ENCODE measurements at places on chromosomes 4 and X.

- no peak for DNase-seq
These were observed 384.4 kb downstream of the PCDH7 start for GRCh38 chr4:31104577-31104976.

- DNase-seq: no peak
These were observed 128.9 kb upstream of the TRPC5 start for GRCh38 chrX:112211459-112211858.

DNA sequence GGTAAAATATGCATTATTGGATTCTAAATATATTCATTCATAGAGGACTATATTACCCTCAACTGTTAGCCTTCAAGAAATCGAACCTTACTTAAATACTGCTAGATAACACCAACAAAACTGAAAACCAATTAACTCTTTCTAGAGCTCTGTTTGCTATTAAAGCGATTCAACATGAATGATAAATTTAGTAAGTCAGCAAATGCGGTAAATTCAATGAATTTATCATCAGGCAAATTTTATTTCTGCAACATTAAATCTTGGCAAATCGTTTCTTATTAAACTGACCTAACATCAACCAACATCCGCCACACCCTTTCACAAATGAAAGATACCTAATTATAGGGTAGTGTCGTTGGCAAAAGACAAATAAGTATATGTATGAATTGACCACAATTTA lies 26.4 kb upstream of the HELT start:
- no peak for DNase-seq

DNA sequence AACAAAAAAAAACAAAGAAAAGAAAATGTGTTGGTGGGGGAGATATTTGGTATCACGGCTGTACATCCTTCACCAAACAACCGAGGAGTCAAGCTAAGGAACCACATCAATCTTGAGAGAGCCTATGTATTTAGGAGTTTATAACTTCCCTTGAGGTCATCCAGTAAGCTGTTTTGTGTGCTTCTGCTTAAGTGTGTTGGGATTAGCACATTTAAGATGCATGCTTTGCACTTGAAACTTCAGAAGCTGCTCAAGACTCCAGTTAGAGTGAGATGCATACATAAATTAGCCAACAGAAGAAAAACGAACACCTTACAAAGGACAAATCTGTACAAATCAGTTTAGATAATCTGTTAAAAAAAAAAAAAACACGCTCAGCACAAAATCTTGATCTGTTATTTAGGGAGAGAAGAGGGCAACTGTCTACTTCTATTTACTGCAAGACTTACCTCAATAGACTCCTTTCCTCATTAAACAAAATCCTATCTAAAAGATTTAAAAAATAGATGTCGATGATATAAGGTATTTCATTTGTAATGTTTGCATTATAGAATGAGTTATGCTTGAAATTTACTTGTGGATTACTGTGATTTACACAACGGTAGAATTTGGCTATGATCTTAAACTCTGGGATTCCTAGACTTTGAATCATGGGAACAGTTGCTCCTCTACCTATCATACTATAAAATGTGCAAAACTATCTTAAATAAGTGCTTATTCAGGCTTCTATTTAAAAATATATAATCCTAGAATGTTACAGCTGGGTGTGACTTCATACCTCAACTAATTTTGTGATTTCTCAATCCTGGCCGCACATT lies 53.8 kb upstream of the NAP1L5 start:
- DNase-seq: no peak

- peak; percentile 87 for DNase-seq
These were observed 53.1 kb upstream of the HGFAC start for GRCh38 chr4:3388471-3389232.

DNA sequence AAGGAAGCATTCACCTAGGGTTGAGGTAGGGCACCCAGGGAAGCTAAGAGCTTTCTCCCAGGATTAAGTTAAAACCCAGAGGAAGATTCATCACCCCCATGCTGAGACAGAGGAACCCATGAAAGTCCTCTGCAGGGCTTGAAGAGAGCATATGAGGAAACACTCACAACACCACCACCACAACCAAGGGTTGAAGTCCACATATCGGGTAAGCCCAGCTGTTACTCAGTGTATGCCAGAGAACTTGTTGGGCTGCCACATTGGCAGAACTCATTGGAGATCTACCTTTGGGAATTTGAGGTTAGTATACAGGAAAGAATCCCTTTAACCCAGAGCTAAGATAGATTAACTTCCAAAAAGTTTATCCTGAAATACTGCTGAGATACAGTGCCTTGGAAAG lies 75.1 kb downstream of the INTS6L start:
- no peak for DNase-seq

DNA sequence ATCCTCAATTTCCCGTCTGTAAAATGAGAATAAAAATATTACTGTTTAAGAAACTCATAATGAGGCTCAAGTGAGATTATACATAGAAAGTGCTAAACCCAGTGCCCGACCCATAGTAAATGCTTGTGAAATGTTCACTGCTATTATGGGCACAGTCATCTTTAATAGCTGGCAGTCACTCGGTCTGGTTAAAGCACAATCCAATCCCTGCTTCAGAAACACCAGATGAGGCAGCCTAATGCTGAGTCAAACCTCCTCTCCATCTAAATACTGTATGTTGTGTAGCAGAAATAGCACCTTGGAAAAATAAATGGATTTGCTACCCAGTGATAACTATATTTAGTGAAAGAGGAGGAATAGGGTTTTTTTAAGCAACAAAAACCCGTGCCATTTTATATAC lies 14.5 kb downstream of the EVC2 start:
- DNase-seq: no peak

DNA sequence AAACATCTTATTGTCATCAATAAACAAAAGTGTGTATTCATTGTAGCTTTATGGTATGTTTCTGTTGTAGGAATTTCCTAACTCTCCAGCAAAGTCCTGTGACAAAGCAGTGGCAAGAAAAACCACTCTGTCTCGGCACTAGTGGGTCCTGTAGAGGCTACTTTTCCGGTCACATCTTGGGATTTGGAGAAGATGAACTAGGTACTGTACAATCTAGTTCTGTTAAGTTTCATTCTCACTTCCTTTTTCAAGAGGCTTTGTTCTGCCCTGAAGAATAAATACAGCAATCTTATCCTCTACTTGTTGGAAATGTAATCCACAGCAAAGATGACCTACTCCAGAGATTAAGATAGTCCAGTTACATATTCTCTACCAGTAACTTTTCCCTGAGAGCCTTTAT lies 69.3 kb downstream of the HHIP start:
- no peak for DNase-seq

DNA sequence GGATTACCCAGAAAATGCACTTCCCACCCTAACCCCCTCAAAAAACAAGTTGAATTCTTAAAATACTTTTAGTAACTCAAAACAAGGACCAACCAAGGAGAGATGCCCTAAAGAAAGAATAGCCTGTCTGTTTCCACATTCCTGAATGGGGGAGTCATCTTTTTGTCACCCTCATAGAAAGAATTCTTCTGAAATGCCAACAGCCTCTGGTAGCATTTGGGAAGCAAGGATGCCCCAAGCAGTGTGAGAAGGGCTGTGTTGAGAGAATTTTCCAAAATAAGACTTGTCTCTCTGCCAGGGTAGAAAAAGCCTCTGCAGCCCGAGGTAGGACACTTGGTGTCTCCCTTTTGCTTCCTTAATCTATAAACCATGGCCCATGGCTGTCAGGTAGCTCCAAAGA lies 173.1 kb upstream of the VCX3A start:
- DNase-seq: no peak

DNA sequence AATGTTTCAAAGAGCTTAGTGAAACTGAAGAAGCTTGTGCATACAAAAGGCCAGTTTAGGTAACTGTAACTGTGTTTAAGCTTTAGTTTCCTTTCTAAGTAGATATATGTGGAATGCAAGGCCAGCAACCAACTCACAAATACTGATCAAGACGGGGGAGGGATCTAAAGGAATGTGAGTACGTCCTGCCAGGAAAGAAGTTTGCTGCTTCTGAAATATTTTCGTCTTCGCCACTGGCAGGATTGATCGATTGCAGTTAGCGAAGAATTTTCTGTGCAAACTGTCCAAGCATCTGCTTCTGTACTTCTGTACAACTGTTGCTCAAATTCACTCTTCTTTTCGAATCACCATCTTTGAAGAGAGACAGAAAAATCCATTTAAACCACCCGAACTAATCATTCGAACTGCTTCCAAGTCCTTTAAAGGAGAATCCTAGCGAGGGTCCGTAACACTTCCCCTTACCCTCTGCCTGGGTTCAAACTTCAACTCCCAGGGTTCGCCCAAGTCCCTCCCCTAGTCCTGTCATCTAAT lies 373 bp upstream of the INTS6L start:
- DNase-seq: no peak

GRCh38 chrX:108022491-108023089 lies 22.3 kb upstream of the VSIG1 start:
- DNase-seq: no peak

GRCh38 chrX:37712458-37712857 lies 26.9 kb downstream of the XK start:
- no peak for DNase-seq

- DNase-seq: no peak
These were observed 172.4 kb upstream of the SCML1 start for GRCh38 chrX:17564689-17565409.

- no peak for DNase-seq
These were observed 28.0 kb downstream of the TBC1D19 start for GRCh38 chr4:26611885-26612284.

- no peak for DNase-seq
These were observed 393.8 kb upstream of the CNKSR2 start for GRCh38 chrX:20980426-20980825.

DNA sequence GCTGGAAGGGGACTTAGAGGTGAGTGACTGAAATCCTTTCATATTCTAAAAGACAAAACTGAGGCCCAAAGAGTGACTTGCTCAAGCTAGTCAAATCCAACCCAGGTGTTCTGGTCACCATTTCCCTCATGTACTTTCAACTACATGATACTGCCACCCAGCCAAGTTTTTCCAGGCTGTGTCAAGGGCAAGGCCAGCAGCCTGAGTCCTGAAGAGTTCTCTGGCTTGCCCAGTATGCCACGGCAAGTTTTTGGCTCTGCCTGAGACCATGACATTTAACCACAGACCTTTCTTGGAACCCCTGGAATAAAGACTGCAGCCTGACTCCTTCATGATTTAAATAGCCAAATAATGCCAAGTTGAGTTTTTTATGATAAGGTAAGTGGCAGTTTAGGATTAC lies 10.7 kb upstream of the TMEM164 start:
- DNase-seq: no peak

DNA sequence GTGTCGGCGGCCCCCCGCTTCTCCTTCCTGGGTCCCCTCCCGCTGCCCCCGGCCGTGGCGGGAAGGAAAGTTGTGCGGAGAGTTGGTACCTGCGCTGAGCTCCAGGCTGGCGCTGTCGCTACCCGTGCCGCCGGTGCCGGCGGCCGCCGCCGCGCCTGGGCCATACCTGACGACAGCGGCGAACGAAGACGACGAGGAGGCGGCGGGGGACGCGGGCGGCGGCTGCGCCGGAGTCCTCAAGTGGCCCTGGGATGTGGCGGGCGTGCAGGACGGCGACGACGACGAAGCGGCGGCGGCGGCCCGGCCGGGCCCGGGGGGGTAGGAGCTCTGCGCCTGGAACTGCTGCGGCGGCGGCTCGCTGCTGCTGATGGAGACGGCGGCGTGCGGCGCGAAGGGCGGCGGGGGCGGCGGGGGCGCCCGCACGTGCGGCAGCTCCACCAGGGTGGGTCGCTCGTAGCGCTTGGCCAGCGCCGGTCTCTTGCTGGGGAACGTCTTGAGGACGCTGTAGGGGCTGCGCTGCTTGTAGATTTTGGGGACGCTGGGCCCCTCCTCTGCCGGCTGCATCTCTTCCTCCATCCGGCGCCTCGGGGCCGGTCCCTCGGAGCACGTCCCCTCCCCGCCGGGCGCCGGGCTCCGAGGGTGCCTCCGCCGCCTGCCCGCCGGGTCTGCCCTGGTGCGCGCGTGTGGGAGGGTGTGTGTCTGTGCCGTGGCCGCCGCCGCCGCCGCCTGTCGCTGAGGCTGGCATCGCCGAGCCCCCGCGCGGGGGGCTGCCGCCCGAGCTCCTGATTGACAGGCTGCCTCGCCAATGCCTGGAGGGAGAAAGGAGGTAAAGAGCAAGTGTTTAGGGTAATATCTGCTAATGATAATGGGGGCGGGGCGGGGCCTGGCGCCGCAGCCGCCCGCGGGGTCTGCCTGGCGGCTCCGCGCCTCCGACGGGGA lies 618 bp downstream of the BEND4 start:
- no peak for DNase-seq

DNA sequence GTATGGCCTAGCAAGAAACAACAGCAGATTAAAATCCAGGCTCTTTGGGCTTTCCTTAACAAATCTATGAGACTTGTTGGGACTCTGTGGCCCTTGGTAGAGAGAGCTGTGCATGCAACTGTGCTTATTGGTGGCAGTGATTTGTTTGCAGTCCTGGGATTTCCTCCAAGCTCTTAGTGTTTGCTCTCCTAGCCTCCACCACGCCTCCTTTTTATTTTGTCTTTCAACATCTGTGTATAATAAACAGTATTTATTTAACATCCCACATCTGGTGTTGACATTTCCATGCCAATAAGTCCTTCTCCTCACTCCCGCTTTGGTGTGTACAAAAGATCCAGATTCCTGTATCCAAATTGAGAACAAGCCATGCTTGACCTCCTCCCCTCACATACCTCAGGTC lies 3.1 kb downstream of the TNMD start:
- DNase-seq: no peak

GRCh38 chr4:145501051-145501660 lies 19.5 kb downstream of the SMAD1 start:
- no peak for DNase-seq

Data from amniotic stem cell (primary cell).